ENCODE measurements at places on chromosomes 5 and 9.

GRCh38 chr9:100134731-100135130, 35.7 kb downstream of the INVS start:
- DNase-seq: no peak

DNA sequence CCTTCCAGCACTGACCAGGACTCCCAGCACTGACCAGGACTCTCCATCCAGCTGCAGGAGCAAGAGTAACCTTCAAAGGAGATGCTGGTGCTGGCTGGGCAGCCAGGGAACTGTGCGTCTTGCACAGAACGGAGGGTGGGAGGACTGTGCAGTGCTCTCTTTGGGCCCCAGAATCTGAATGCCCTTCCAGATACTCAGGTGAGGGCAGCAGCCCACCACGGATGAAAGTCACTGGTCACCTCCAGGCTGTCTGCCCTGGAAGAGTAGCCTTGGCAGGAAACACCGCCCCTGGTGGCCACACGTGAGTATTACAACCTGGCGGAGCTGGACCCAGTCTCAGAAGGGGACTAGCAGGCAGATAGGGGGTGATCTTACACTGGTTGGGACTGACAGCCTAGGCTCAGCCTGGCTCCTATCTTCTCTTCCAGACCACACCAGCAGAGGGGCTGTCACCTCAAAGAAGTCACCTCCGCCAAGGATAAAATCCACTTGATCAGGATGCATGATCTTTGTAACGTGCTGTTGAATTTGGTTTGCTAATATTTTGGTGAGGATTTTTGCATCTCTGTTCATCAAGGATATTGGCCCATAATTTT, 4.8 kb upstream of the SARDH start:
- DNase-seq: peak; percentile 92

GRCh38 chr9:72454871-72455491, 66.4 kb upstream of the TMC1 start:
- DNase-seq: no peak

GRCh38 chr5:178790371-178790770, 59.9 kb upstream of the ZNF354A start:
- peak; percentile 57 for DNase-seq

DNA sequence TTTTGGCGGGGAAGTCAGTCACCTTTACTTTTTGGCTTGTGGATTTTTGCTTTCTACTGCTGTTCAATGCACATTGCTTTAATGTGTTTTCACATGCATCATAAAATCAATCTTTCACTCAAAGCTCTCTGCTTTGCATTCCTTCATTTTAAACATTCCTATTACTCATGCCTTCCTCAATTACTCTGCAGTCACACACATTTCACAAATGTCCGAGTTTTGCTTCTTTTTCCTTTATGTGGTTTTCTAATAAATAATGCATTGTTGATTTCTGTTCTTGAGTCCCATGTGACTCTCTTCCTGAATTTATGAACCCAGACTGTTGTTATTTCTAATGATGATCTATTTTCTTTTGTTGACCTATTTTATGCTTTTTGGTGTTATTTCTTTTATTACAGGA, 82.3 kb upstream of the EPB41L4B start:
- DNase-seq: no peak

DNA sequence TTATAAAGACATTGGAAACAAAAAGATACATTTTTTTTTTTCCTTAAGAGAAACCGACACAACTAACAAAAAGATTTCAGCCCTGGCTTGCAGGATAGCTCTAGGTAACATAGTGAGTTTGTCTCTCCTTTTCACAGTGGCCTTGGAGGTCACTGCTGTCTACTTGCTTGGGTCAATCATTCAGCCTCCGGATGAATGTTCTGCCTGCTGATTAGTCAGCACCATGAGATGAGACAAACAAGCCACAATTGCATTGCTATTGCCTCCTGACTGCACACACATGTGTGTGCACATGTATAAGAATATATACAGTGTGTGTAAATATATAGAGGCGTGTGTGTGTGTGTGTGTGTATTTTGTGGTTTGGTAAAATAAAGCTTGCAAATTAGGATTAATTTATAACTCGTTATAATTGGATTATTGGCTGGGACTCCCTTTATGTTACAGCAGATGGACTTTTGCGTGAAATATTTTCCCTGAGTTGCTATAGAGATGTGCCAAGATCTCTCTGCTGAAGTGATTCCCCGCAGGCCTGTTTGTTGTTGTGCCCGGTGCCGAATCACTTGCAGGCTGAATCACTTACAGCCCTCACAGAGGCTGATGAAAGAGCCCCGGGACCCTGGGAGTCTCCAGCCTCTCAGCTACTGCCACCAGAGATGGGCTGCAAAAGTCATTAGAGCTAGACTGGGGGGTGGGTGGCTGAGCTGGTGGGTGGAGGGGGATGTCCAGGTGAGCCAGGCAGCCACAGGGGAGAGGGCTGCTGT, 161.2 kb downstream of the FGF18 start:
- DNase-seq: no peak

DNA sequence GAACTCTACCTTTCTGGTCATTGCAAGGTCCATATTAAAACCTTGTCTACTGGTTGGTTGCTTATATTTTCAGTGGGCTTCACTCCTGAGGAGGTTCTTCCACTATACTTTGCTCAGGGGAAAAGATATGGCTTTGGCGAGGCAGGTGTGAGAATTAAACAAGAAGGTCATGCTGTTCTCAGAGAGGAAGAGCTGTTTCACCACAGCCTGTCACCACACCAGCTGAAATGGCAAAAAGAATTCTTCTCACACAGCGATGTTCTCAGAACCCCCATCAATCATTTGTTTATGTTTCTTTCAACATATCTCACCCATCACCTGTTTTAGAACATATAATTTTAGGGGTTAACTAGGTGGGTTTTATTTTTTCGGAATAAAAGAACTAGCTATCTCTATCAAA, 38.6 kb downstream of the CAPSL start:
- no peak for DNase-seq

DNA sequence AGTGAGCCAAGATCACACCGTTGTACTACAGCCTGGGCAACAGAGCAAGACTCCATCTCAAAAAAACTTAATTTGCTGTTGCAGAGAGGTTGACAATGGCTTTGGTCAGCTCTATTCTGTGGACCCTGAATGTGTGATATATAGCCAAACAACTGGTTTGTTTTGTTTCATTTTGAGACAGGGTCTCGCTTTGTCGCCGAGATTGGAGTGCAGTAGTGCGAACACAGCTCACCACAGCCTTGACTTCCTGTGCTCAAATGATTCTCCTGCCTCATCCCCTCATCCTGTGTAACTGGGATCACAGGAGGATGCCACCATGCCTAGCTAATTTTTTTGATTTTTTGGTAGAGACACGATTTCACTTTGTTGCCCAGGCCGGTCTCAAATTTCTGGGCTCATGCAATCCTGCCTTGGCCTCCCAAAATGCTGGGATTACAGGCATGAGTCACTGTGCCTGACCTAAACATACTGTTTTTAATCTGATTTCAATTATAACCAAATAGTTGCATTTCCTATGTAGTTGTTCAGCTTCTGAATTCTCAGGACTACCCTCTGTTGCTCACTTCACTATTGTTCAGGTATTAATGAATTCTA, 9.8 kb downstream of the RNF183 start:
- no peak for DNase-seq

- no peak for DNase-seq
Observed at GRCh38 chr9:13027879-13028278, 251.6 kb downstream of the MPDZ start.

DNA sequence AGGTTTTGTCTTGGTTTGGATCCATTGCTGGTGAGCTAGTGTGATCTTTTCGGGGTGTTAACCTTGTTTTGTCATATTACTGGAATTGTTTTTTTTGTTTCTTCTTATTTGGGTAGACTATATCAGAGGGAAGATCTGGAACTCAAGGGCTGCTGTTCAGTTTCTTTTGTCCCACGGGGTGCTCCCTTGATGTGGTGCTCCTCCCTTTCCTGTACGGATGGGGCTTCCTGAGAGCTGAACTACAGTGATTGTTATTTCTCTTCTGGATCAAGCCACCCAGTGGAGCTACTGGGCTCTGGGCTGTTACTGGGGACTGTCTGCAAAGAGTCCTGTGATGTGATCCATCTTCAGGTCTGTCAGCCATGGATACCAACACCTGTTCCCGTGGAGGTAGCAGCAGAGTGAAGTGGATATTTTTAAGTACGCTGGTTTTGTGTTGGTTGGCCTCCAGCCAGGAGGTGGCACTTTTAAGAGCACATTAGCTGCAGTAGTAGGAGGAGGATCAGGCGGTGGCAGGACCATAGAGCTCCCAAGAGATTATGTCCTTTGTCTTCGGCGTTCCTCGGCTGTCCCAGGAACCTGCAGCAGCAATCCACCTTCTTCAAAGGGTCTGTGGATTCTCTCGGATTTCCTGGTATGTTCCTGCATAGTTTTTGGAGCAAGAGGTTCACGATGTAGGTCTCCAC, 27.2 kb downstream of the SCAMP1 start:
- DNase-seq: no peak

DNA sequence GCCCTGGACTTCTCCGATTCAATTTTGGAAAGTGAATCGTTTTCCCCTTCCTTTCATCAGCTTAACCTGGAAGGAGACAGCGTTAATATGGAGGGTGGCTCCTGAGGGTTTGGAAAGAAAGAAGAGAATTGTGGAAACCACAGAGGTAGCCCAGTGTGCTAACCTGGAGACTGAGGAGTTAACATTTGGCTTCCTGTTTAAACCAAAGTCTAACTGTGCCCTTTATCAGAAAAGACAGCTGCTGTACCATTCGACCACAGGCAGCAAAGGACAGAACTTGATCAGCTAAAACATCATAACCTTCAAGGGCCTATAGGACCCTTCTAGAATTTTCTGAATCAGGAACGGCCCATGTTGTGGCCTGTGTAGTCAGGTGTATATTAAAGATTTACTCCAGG, 735 bp downstream of the IDNK start:
- no peak for DNase-seq

- no peak for DNase-seq
Observed at GRCh38 chr5:71829206-71829605, 110.1 kb downstream of the CARTPT start.

DNA sequence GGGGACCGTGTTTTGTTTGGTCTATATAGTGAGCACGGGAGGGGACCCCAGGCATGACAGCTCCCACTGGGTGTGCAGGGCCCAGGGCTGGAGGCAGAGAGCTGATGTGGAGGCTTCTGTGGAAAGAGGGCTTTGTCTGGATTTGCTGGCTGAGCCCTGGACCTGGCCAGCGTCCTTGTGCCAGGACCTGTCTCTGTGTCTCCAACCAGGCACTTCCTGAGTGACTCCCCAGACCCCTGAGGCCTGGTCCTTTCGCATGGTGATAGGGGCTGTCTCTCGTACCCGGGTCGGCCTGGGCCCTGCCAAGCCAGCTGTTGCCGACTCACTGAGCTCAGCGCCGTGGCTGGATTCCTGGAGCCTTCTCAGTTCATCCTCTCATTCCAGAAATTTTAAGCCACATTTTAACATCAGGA, 77.6 kb downstream of the ADAMTS2 start:
- peak; percentile 46 for DNase-seq

GRCh38 chr9:107239474-107239873, 43.6 kb upstream of the RAD23B start:
- no peak for DNase-seq

GRCh38 chr9:110029429-110029955, 178.5 kb downstream of the C9orf152 start:
- DNase-seq: no peak

DNA sequence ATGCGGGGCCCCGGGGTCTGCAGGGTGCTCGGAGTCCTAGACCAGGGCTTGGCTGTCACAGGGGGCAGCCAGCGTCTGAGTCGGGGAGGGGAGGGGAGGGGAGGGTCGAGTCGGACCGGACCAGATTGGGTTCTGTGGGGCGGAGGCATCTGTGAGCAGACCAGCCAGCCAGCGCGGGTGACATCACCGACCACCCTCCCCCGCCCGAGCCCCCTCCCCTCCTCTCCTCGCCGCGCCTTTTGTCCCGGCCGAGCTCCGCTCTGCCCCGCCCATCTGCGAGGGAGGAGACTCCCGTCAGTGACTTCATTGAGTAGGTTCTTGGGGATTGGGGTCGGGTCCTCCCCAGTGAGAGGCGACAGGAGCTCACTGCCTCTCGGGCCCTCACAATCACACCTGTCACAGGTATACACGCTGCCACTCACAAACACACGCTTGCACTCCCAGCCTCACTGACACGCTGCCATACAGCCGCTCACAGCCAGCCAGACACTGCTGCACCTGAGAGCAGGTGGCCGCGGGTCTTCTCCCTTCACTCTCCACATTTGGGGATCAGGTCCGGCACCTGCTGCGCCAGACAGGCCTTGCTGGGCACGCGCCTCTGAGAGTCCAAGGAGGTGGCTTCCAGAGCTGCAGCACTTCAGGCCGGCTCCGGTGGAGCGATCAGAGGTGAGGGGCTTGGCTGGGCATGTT, 546 bp downstream of the DNAJB5 start:
- DNase-seq: peak; percentile 77

- no peak for DNase-seq
Observed at GRCh38 chr5:98768160-98768959, 5.1 kb upstream of the RGMB start.

- no peak for DNase-seq
Observed at GRCh38 chr5:151480384-151481293, 33.2 kb downstream of the SLC36A1 start.

- DNase-seq: no peak
Observed at GRCh38 chr5:126369995-126370731, 53.0 kb upstream of the GRAMD2B start.

GRCh38 chr9:96523374-96523773, 73.4 kb downstream of the HABP4 start:
- DNase-seq: peak; percentile 82

GRCh38 chr5:112390327-112390726, 28.8 kb downstream of the EPB41L4A start:
- no peak for DNase-seq

GRCh38 chr5:139190125-139190524, 8.0 kb downstream of the SIL1 start:
- no peak for DNase-seq

DNA sequence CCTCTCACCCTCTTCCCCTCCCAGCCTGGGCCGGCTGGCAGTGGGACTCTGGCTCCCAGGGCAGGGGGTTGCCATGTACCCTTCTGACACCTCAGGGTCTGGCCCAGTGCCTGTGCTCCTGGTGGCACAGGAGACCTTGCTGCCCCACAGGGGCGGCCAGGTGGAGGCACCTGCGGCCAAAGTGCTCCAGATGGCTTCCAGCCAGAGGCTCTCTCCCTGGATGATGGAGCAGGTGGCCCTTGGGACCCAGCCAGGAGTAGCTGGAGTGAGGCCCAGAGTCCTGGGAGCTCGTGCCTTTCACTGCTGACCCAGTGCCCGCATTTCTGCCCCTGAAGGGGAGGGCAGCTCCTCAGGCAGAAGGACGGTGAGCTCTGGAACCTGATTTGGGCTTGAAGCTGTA, 87.3 kb downstream of the NTNG2 start:
- DNase-seq: no peak

DNA sequence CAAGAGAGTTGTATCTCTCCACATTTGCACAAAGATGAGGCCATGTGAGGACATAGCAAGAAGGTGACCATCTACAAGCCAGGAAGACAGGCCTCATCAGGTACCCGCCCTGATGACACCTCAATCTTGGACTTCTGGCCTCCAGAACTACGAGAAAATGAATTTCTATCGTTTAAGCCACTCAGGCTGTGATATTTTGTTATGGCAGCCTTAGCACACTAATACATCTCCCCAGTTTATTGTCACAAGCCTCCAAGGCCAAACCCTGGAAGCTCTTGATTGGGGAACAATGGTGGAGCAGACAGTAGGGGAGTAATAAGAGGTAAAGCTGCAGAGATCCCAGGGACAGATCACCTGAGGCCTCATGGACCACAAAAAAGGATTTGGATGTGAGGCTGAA, 7.7 kb upstream of the P4HA2 start:
- no peak for DNase-seq

- DNase-seq: no peak
Observed at GRCh38 chr5:109250533-109251329, 159.0 kb downstream of the PJA2 start.
